ENCODE measurements at places on chromosomes 6 and 20. TPM values are rescaled to one million over a fixed set of nuclear protein-coding genes. Genes with fewer than 3 reads are reported as not detected.

- DNase-seq: no peak
These were observed 6.3 kb upstream of the GTF3C6 start for GRCh38 chr6:110951986-110952794.

- DNase-seq: no peak
These were observed 72.1 kb downstream of the AFDN start for GRCh38 chr6:167898673-167899311.

- DNase-seq: no peak
These were observed 154.8 kb downstream of the PDSS2 start for GRCh38 chr6:107304421-107305025.

DNA sequence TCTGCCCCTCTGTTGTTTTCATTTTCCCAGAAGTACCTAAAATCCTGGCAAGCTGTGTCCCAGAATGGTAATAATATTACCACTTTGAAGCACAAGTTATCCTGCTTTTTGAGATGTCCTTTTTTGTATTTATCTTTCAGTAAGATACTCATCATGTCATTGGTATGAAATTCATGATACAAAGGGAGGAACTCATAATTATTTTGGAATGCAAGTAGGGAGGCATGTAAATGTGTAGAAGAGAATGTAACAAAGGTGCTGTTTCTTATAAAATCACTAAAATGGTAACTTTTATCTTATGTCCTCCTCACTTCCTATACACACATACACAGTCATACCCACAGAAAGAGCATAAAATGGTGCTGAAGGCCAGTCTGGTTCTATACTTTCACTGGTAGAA is 109.9 kb downstream of the CD2AP start:
- DNase-seq: no peak

- DNase-seq: no peak
These were observed 17.4 kb downstream of the HECA start for GRCh38 chr6:139152088-139152891.

DNA sequence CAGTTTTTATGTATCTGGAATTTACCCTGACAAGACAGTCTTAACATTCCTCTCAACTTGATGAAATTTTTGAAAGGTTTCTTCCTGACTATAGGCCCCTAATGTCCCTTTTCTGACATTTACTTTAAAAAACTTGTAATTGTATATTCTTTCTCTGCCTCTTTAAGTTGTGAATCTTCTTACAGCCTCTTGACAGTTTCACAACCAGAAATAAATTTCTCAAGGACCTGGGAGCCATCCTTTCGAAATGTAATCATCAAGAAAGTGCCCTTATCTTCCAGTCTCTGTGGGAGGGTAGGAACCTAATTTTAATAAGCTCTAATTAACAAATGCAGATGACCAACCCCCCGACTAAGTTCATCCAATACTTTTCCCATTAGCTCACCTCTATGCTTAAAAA is 403.6 kb upstream of the GJE1 start:
- DNase-seq: no peak

GRCh38 chr6:73062837-73063236 is 162.5 kb downstream of the KHDC1L start:
- no peak for DNase-seq

- no peak for DNase-seq
These were observed 24.3 kb upstream of the MCUR1 start for GRCh38 chr6:13838616-13839015.

DNA sequence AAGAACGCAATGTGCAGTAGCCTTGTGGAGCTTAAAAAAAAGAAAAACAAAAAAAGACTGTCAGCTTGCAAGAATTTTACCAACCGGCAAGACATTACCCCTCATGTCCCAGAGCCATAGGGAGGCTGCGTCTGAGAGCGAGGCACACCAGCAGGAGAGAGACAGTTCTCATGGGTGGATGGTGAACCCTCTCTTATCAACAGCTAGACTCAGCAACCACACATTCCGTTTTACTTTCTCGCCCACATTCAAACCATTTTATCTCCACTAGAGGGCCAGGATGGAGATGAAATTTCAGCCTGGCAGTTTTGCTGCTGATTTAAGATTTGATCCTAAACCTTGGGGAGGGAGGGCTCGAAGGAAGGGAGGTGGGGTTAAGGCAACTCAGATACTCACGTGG is 247.0 kb downstream of the ATXN1 start:
- DNase-seq: peak; percentile 36

DNA sequence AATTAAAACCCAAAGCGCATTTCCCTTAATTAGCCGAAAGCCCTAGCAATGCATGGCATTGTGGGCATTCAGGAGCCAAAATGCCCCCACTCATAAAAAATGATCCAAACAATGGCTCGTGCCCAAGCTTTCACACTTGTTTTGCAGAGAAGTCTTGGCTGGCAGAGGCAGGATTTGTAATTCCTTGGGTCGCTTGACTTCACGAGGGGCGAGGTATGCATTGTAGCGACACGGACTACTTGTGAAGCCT is 613 bp upstream of the SASH1 start:
- no peak for DNase-seq

DNA sequence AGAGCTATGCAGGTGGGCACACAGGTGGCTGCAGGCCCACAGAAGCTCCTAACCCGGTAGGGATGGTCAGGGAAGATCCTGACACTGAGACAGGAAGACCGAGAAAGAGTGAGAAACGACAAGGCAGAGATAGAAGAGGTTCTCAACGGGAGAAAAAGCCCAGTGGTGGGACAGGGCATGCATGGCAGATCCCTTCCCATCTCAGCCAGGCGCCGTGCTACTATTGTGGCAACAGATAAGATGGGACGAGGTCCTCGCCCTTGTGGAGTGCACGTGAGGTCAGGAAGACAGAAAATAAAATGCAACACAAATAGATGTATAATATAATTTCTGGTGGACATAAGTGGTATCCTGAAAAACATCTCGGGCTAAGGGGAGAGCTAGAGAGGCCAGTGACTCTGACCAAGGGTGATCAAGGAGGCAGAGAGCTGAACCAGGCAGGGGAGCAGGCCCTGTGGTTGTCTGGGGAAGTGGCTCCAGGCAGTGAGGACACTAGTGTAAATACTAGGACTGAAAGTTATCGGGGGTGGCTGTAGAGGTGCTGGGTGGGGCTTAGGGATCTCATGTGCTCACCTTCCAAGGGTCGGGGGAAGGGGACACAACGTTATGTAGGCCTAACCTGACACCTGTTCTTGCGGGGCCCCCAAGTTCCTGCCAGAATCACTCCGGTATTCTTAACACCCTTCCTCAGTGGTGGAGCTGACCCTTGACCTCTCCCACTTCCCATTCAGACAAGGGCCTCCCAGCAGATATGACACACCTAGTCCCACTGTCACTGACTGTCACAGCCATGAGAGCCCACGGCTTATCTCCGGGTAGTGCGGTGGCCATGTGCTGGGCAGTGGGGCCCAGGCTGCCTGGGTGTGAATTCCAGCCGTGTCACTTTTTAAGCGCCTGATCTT is 1.0 kb downstream of the SRXN1 start:
- no peak for DNase-seq

DNA sequence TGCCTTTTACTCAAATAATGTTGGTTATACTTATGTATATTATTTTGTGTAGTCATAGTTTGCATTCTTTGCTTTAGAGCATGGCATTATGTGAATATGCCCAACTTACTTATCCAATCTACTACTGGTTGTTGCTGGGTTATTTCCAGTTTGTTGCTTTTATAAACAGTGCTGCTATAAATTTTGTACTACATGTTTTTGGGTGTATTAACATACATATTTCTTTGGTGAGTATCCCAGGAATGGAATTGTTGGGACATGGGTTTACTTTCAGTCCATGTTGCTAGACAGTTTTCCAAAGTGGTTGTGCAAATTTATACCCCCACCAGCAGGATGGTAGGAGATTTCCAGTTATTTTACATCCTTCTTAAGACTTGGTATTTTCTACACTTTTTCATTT is 157.1 kb upstream of the THEMIS start:
- DNase-seq: no peak

DNA sequence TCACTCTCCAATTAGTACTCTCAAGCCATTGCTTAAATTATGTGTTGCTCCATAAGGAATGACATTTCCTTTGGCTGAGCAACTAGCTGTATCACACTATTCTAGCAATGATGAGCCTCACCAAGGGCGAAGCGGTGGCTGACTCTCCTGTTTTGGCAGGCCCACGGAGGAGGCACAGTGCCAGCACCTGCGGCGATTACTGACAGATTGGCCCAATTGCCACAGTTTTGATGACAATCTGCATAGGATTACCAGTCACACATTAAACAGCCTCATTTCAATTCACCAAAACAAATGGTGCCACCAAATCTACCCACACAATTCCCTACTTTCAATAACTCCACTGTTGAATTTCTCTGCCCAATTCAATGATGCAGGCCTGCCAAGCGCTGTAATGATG is 286.9 kb downstream of the PTPRK start:
- DNase-seq: no peak

GRCh38 chr20:1491281-1491840 is at the start of gene SIRPB2:
Gene SIRPB2, minus strand, starts transcription at chr20:1491420. Its CDS starts 61 bp downstream, at chr20:1491359.
- DNase-seq: no peak

DNA sequence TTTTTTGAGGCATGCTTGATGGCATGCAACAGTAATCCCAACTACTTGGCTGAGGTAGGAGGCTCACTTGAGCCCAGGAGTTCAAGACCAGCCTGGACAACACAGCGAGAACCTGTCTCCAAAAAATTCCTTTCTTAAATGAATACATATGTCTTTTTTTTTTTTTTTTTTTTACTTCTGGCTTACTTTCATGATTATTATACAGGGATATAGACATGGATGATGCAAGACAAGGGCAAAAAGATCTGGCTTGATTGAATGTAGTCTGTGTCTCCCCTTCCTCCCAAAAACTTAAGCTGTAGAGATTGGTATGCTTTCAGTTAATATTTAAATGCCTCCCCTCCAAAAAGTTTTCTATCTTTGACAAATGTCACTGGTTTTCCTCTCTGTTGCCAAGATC is 7.6 kb downstream of the SNX3 start:
- DNase-seq: no peak

GRCh38 chr20:44946271-44946852 is 13.8 kb downstream of the TOMM34 start:
- no peak for DNase-seq

GRCh38 chr6:43178951-43179830 is 2.8 kb upstream of the CUL9 start:
- DNase-seq: no peak

DNA sequence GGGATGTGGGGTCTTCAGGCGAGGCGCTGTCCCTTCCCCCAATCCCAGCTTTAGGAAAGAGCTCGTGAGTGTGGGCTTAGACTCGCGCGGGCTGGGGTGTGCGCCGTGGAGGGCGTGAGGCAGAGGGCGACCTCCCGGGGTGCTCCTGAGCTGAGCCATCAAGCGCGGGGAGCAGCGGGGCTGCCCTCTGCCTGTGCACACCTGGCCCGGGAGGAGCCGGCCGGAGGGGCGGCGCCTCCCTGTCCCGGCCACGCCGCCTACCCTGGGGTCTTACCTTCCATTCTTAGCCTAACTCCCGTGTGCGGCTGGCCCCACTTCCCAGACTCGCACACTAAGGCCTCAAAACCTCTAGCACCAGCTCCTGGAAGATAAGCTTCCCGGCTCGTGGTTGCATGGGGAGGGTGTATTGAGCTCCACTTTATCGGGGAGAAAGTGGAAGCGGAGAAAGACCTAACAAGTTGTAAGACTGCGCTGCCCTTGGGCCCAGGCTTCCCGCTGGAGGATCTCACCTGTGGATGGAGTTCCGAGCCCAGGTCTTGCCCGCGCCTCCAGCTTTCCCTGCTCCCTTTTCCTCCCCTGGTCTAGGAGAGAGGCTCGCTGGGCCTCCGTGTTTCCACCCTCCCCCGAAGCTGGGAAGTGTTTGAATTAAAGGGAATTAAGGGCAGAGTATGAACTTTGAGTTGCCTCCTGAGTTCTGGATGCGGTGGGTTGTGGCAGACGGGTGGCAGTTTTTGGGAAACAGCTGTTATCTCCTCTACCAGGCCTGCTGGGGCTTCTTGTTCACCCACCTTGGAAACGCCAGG is 1.2 kb downstream of the DNMT3B start:
- no peak for DNase-seq

DNA sequence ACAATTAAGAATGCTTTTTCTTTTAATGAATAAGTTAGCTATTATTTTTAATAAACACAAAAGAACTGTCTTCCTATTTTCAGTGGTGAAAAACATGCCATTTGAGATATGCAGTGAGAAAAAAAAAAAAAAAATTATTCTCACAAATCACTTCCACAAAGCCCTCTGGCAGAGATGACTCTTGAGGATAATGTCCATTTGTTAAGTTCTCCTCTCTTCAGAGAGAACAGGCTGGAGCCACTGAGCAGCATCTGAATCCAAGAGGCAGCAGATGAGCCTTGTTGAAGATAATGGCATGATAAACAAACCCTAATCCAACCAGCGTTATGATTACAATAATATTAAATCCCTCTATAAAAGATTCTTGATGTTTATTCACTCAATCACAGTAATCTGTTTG is 105.0 kb downstream of the PTPRK start:
- no peak for DNase-seq

GRCh38 chr6:149567194-149567586 is 1.0 kb downstream of the GINM1 start:
- DNase-seq: no peak

DNA sequence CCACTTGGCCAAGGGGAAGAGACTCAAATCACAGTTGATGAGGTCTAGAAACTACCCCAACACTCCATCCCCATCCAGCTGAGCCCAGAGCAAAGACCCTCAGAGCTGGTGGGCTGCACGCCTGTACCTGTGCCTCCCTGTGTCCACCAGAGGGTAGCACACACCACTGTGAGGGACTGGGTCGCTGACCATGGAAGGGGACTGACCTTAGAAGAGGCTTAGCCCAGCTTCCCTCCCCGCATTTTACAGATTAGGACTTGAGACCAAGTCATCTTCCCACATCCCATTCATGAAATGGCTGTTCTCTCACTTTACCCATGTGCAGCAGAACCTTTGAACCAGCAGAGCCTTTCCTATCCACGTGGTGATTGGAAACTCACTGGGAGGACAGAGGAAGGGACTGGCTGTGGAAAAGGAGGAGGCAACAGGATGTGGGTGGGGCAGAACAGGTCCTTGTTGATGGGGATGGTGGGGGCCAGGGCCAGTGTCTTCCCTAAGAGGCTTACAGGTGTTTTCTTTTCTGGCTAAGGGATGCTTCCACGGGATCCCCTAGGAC is 44.3 kb downstream of the CPXM1 start:
- no peak for DNase-seq

- no peak for DNase-seq
These were observed 4.5 kb upstream of the DDR1 start for GRCh38 chr6:30879684-30880427.

GRCh38 chr6:149761438-149761837 is 11.9 kb downstream of the PCMT1 start:
- DNase-seq: no peak

- DNase-seq: no peak
These were observed 7.5 kb downstream of the CST5 start for GRCh38 chr20:23872065-23872464.

Gene TAGAP
- 330 TPM for total RNA-seq

Gene FAM209A
- 6.1 TPM for total RNA-seq

Gene KHDC1L
- 0.67 TPM for total RNA-seq

Gene MAS1
- total RNA-seq: not detected

Gene ISM1
- 0.67 TPM for total RNA-seq

Gene MYLK4
- 0.91 TPM for total RNA-seq
